ENCODE measurements at places on chromosomes 6 and 20.

DNA sequence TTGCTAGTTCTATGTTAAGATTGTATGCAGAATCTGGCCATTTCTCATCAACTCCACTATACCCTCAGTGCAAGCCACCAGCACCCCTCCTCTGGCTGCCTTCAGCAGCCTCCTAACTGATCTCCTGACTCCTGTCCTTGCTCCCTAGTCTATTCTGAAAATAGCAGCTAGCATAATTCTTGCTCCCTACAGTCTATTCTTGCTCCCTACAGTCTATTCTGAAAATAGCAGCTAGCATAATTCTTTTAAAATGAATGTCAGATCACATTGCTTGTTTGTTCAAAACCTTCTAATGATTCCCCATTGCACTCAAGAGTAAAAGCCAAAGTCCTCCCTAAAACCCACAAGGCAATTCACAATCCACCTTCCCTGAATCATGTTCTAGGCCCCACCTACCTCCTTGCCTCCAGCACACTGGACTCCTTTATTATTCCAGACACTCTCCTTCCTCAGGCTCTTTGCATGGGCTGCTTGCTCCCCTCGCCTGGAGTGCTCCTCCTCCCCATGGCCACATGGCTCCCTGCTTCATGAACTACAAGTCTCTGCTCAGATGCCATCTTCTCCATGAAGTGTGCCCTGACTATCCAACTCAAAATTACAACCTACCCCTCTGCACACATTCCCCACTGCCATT is 164.2 kb upstream of the TNFAIP3 start:
- no peak for DNase-seq

GRCh38 chr6:104860221-104860620 is 502 bp upstream of the HACE1 start:
- DNase-seq, result no peak

DNA sequence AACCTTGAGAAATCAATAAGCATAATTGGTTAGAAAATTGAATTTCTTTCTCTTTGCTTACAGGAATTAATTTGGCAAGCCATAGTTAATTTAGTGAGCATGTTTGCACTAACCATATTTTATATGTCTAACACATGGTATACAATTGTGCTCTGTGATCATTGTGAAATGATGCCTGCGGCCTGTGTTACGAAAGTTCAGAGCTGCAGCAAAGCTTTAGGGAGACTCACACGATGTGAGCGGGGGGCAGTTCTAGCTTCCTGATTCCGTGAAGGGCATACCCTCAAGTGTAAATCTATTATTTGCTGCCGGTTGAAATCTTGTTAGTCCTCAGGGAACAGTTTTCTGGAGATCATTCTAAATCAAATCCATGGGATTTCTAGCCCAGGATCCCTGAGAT is 25.5 kb upstream of the ADTRP start:
- DNase-seq, result no peak

GRCh38 chr20:16124911-16125776 is 448.1 kb downstream of the KIF16B start:
- no peak for DNase-seq

DNA sequence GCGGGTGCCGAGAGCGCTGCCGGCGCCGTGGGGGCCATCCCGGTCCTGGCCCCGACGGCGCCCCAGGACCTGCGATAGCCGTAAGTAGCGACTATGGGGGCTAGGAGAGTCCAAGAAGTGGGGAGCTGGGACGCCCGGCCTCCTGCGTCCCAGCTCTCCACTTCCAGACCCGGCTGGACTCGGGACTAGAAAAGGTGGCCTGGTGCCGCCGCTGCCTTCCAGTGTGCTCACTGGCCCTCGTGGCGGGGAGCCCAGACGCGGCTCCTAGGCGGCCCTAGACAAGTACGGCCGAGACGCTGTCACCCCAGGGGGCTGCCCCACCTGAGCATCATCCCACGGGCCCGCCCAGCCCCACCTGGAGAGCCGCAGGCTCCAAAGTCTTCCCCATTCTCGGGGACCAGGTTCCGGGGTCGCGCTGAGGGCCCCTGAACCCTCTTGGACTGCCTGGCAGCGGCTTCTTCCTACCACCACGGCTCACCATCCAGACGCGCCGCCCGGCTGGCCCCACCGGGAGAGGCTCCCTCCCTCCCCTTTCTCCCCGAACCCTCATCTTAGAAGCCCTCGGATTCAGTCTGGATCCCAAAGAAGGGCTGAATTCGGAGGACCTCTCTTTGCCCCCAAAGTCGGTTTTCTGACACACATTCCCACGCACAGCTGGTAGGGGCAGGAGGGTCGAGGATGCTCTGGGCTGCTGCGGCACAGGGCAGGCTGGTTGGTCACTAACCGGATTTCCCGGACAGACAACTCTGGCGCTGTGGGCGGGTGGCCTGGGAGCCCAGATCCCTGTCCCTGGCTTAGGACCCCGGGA is 870 bp upstream of the MDFI start:
- DNase-seq, result no peak

- no peak for DNase-seq
Observed at GRCh38 chr6:41638002-41638934, at the start of gene MDFI. Gene MDFI, plus strand, starts transcription at chr6:41638468. Its CDS starts 282 bp downstream, at chr6:41638750.

GRCh38 chr20:24134930-24135329 is 146.4 kb upstream of the GGTLC1 start:
- DNase-seq, result no peak

DNA sequence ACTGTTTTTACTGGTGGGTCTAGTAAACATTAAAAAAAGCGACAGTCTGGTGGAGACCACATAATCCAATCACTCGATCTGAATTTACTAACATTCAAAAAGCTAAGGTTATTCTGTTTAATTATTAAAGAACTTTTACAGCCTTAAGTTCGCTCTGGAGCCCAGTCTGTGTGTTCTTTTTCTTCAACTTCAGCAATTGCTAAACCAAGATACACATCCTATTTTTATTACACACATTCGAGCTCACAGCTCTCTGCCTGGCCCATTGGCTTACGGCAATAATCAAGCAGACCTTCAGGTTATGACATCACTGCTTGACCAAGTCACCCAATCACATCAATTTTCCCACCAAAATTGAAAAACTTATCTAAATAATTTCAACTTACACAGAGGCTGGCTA is 57.4 kb upstream of the PRSS16 start:
- no peak for DNase-seq

DNA sequence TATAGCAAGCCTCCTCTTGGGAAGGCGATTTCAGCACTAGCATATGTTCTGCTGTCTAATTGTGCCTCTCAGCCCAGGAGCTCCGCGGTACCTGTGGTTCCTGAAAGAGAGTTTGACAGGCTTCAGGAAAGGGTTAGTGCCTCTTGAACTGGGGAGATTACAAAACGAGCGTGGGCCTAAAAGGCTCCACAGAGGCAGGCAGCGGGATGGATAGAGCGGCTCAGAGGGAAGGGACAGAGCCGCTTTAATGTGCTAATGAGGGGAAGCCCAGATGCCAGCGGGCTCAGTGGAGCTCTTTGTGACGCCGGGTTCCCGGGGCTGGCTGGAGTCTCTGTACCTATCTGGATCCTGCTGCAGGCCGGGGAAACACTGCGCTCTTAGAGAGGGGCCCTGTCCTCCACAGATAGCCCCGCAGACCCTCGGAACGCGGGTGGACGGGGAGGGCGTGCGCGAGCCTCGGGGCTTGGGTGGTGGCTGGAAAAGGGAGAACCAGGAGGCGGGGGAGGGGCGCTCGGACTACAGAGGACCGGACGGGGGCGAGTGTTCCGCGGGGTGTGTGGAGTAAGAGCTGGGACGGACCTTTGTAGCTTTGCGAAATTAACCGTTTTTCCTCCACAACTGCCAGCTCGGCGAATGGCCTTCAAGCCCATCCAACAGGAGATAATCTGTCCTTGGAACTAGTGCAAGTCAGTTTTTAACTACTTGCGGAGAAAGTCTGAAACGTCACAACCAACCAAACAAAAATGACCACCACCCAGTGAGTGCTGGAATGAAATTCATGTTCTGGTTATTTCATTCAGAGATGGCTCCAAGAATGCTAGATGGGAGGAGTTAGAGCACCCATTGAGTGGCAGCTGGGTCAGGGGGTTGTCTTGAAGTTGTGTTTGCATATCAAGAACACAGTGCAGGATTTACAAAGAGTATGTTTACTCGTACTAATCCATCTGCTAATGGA is 13.0 kb downstream of the SLC35F1 start:
- DNase-seq, result no peak

GRCh38 chr6:31795616-31796298 is at the start of gene VARS1:
Gene VARS1, minus strand, starts transcription at chr6:31795752. Its CDS starts 535 bp downstream, at chr6:31795217.
- peak; percentile 89 for DNase-seq

Data from CD4-positive, alpha-beta T cell treated with Interleukin-12 subunit alpha and Interleukin-12 subunit beta, for 1 hour (primary cell).